ENCODE measurements at places on chromosomes 13 and 19.

- no peak for DNase-seq
Measured at GRCh38 chr13:95471960-95472359, 80.6 kb upstream of the CLDN10 start.

GRCh38 chr13:67493835-67494234 lies 263.7 kb upstream of the PCDH9 start:
- DNase-seq = no peak

DNA sequence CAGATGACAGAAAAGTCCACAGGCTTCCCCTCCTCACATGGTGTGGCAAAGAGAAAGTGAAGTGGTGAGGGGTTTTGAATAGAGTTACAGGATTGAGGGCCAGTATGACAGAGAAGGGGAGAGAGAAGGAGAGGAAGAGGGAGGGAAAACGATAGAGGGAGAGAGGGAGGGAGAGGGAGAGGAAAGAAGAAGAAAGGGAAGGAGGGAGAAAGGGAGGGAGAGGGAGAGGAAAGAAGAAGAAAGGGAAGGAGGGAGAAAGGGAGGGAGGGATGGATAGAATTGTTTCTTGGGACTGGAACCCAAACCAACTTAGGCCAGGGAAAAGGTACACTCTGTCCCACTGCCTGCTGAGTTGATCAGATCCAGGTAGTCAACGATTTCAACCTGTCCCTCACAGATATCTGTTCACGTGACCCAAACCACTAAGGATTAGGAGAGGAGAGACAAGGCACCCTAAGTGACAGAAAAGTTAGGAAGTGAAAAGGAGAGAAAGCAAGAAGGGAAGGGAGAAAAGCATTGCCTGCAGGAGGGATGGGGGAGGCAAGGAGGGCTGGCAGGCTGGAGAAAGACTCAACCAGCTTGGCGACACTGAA lies 8.1 kb upstream of the IGFL3 start:
- no peak for DNase-seq

DNA sequence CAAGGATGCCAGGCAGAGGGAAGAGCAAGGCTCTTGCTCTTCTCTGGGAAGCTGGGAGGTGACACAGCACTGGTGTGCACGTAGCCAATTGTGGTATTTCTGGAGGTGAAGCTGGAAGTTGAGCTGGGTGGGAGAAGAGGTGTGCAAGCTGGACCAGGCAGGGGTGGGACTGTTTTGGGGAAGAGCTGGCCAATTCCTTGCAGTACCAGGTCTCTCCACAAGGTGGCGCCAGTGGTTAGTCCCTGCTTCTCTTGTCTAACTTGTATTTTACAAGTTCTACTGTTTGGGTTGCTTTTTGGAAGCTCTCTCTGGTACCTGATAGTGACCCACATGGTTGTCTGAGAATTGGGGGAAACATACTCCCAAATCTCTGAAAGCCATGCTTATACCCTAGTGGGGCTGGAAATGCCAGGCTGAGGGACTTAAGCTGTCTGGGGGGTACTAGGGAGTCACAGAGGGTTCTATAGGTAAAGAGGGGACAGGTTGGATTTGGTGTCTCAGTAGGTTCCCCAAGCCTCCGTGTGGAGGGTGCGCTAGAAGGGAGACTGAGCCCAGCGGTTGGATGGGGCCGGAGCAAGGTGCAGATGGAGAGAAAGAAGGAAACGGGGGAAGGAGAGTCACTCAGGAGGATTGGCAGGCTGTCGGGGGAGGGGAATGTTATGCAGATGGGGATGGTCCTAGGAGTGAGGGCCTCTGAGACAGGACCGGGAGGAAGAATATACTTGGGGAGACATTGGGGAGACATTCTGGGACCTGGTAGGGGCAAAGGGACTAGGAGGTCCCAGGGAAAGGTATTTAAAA lies 3.0 kb downstream of the HPN start:
- peak; percentile 71 for DNase-seq

- no peak for DNase-seq
Measured at GRCh38 chr13:95206116-95206515, 95.1 kb downstream of the ABCC4 start.

- no peak for DNase-seq
Measured at GRCh38 chr13:23392925-23393645, 40.4 kb downstream of the SACS start.

GRCh38 chr13:110820322-110820721 lies 94.5 kb downstream of the ANKRD10 start:
- DNase-seq = no peak

DNA sequence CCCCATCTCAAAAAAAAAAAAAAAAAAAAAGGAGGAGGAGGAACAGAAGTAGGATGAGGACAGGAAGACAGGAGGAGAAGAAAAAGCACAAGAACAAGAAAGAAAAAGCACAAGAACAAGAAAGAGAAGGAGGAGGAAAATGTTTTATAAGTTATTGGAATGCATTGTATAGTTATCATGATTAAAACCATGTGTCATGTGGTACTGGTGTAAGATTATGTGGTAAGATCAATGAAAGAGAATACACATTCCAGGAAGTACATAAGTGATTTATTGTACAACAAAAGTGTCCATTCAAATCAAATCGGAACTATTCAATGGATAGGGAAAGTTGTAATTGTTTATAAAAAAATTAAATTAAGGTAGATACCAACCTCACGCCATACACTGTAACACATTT lies 167.7 kb downstream of the MZT1 start:
- DNase-seq = no peak

DNA sequence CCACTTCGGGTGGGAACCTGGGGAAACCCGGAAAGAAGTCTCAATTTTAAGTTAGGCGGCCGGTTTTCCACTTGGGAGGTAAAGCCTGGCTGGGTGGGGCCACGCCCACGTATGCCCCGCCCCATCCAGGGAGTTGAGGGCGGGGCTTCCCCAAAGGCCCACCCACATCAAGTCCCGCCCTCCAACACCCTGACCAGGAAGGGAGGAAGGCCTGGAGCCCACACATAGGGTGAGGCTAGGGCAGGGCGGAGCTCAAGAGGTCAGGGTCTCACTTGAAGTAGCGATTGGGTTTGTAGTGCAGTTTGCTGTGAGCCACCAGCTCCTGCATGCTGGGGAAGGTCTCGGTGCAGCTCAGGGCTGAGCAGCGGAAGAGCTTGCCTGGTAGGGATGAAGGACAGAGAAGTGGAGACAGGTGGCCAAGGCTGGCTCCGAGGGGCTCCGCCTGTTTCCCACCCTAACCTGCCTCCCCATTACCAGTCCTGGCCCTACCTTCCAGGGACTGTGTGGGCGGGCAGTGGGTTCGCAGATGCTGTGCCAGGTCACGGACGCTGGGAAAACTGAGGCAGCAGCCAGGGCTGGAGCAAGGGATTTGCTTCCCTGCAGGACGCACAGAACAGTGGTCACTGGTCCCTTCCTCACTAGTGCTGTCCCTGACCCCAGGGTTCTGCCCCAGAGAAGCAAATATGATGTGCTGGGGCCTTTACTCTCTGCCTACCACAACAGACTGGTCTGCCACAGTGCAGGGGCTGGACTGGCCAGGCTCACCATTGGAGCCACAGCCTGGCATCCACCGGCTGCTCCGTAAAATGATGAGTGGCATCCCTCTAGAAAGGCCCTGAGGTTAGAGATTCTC lies 1.6 kb downstream of the ZNF414 start:
- no peak for DNase-seq

All from endothelial cell (in vitro differentiated cells).